ENCODE measurements at places on chromosomes 5 and 9.

DNA sequence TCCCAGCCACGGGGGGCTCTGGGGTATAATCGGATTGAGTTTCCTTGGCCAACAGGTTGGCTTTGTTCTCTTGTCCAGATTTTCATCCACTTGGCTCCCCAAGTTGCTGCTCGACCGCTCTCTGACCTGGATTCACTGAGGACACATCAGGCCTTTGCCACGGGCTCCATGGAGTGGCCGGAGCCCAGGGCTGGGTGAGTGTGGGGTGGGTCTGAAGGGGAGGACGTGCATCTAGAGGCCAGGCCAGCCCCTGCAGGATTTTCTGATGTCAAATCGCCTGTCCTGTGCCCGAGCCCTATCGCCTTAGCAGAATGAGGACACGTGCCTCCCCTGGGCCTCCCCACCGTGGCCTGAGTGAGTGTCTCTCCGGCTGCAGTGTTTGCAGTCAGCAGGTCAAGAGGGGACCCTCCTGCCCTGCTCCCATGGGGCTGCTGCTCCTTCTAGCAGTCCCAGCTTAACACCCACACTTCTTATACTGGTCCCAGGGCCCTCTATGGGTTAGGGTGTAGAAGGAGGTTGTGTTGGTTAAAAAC is 89.1 kb upstream of the BOD1 start:
- DNase-seq, result no peak

DNA sequence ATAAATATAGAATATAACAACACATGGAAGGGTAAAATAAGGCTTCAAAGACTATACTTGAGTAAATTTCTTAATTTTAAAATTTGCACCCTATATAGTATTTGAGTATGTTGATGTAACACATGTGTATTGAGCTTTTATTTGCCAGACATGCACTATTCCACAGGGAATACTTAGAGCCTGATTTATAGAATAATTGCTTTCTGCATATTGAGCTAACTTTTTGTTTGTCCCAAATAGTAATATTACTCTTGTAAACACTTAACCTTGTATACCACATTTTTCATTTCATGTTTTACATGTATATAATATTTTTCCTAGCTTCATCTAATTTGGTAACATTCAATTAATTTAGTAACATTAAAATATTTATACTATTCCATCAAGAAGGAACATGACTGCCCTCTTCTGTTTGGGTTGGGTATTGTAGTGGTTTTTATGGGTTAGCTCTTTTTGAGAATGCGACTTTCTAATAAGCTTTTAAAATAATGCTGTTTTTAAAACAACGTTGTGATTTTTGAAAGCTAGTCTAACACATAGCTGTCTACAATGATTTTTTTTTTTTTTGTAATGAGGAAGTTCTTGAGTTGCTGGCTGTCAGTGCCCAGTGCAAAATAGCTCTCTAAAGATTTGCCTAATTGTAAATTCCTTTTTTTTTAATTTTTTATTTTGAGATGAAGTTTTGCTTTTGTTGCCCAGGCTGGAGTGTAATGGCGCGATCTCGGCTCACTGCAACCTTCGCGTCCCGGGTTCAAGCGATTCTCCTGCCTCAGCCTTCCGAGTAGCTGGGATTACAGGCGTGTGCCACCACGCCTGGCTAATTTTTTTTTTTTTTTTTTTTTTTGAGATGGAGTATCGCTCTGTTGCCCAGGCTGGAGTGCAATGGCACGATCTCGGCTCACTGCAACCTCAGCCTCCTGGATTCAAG is 4.8 kb downstream of the SUB1 start:
- DNase-seq, result peak; percentile 57

GRCh38 chr9:96419691-96419969 is 1.5 kb upstream of the ZNF367 start:
- DNase-seq, result no peak

GRCh38 chr9:92760494-92760893 is 4.1 kb downstream of the BICD2 start:
- DNase-seq, result no peak

DNA sequence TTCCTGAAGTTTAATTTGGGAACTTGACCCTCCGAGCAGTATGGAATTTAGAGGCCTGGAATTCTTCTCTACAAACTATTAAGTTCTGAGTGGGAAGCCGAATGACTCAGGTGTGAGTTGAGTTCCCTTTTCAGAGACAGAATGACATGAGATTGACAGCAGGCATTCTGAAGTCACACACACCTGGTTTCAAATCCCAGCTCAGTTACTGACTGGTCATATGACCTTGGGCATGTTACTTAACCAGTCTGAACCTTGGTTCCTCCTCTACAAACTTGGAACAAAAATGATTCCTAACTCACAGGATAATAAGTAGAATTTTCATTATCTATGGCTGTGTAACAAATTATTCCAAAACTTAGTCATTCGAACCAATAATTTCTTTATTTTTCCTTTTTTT is 45.5 kb upstream of the GPBP1 start:
- no peak for DNase-seq

GRCh38 chr9:33158843-33159776 is 8.0 kb downstream of the B4GALT1 start:
- no peak for DNase-seq

DNA sequence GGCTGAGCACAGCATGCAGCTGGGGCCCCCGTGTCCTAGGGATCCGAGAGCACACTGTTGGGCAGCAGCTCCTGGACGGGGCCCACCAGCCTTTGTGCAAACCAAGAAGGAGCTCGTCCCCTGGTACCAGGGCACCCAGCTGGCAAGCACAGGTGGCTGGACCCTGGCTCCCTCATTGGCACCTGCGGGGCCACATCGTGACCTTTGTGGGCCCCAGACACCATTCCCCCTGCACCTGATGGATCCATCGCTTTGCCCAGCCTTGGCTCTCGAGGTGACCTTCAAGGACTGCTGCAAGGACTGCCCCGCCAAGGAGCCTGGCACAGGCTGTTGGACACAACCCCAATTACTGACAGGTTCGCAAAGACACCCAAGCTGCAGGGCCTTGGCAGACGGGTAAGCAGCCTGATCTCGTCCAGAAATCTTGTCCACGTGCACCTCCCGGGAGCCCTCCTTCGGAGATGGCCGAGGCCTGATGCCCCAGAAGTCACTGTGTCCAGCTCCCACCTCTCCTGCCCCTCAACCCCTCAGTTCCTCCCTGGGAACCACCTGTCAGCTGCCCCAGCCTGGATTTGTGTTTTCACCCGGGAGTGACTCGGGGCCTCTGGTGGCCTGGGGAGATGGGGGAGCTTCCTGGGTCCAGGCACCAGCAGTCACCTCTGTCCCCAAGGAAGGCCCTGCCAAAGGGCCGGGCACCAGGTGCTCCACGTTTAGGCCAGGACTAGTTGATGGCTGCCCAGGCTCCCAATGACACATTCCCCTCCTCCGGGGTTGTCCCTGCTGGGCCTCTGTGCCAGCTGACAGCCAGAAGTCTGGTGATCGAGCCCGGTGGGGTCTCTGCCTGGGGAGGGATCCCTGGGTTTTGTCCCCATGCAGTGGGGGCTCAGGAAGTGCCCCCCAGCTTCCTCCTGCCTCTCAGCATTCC is 137.1 kb upstream of the PPP1R26 start:
- DNase-seq, result no peak

DNA sequence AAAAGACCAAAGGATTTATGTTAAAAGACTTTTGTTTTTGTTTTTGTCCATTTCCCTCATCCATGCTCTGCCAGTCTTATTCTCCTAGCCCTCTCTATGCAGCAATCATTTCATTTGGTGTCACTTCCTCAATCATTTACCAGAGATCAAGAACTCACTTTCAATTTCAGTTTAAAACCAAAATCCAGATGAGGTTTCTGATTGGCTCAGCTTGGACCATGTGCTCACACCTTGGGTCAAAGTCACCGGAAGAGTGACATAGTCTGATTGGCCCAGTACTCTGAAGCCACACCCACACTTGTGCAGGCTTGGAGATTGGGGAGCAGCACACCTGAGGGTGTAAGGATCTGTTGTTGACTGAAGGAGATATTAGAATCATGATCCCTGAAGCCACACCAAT is 79.6 kb downstream of the TLR4 start:
- no peak for DNase-seq

DNA sequence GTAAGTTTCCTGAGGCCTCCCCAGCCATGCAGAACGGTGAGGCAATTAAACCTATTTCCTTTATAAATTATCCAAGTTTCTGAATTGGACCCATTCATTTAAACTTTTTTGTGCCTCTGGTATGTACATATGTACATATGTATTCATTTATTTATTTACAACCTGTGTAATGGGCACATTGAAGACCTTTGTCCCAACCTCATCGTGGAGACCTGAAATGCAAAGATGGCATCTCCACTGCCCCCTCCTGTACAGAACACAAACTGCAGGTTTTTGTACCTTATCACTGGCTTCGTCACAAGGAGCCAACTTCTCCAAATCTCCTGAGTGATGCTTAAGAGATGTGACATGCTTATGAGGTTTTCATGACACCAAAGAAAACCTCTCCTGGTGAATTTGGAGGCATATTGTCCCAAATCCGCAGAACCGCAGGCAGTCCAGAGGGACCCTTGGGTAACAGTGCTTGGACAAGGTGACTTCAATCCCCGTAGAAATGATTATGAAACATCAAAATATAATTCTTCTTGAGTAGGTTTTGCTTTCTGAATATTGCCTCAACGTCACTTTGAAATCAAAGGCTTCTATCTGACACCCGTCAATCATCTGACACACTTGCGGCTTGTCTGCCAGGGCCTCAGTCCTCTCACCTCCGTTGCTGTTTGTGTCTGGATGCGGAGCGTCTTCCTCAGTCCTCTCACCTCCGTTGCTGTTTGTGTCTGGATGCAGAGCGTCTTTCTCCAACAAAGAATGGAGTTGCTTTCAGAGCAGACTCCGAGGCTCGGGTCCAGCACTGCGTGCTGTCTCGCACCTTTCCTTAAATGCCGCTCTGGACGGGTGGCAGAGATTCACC is 135.0 kb upstream of the IRX4 start:
- DNase-seq, result no peak

DNA sequence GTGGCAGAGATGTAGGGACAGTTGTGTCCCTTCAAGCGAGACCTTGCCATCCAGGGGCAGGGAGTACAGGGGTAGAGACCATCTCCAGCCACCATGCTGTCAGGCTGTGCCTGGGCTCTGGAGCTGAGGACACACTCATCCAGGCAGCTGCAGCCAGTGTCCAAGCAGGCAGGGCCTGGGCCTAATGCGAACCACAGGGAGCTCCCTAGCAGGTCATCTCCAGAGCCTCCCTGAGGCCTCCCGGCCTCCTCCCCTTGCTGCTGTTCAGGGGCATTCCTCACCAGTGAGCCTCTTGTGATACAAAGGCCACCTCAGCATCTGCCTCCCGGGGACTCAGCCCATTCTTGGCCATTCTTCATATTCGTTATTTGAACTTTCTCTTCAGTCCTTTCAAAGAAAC is 35.0 kb downstream of the TPPP start:
- no peak for DNase-seq

All from HFF-Myc (cell line).